ENCODE measurements at places on chromosomes 6 and 20.

- peak; percentile 40 for DNase-seq
Measured at GRCh38 chr6:89353118-89353556, 615 bp upstream of the UBE2J1 start.

GRCh38 chr6:5143634-5144311 lies 58.6 kb downstream of the PPP1R3G start:
- DNase-seq: peak; percentile 94

- DNase-seq: no peak
Measured at GRCh38 chr6:166417285-166417691, 34.5 kb upstream of the MPC1 start.

GRCh38 chr6:11615214-11615602 lies 77.7 kb downstream of the TMEM170B start:
- DNase-seq: no peak

- DNase-seq: no peak
Measured at GRCh38 chr6:117545161-117545595, 57.1 kb downstream of the GOPC start.

GRCh38 chr6:68649669-68650068 lies 14.6 kb downstream of the ADGRB3 start:
- DNase-seq: no peak

DNA sequence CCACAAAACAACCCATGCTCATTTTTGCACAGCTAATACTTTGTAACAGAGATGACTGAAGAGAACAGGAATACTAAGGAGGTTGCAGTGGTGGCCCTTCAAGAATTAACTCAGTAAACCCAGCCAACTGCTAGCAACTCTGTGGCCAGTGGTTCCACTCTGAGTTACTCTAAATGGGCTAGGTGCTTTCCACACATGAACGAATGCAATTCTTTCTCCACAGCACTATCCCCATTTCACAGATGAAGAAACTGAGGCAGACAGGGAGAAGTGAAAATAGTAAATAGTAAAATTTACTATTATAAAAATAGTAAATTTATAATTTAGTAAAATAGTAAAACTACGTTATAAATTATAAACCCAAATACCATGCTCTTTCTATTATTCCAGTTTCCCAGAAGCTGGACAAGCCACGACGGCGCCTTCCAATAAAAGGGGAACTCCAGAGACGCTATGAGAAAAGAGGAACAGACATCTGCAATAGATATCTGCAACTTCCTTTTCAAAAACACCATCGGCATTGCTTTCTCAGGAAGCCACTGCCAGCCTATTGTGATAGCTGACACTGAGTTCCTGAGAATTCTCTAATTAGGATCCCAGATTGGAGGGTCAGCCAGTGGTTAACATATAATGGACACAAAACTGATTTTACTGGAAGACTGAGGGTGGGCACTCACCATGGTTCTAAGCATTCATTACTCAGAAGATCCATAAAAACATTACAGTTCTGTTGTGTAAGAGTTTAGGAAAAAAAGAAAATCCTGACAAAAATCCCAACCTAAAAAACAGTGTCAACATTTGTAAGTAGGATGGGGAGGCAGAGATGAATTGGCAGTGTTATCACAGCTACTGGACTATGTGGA lies 16.2 kb downstream of the FKBP1A start:
- DNase-seq: no peak

- peak; percentile 64 for DNase-seq
Measured at GRCh38 chr6:27864906-27865849, 47.0 kb downstream of the OR2B2 start.

DNA sequence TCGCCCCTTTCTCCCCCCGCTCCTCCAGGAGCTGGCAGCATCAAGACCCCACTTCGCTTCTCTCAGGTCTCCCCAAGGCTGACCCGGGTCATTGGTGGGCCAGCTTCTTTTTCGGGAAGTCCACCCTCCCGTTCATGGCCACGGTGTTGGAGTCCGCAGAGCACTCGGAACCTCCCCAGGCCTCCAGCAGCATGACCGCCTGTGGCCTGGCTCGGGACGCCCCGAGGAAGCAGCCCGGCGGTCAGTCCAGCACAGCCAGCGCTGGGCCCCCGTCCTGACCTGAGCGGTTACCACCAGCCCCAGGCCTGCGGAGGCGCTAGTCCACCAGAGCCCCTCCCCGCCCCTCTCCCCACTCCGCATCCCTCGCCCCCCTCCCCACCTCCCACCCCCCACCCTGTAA lies 1.0 kb downstream of the PPDPF start:
- DNase-seq: peak; percentile 47

DNA sequence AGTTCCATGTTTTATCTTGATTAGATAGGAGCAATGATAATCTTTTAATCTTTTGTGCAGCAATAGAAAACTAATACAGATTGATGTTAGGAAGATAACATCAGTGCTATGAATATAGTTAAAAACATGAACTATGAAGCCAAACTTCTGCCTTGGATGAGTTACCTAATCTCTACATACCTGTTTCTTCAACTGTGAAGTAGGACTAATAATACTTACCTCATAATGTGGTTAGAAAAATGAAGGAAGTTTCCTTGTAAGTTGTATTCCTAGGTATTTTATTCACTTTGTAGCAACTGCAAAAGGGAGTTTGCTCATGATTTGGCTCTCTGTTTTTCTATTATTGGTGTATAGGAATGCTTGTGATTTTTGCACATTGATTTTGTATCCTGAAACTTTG lies 111.9 kb downstream of the FRK start:
- DNase-seq: no peak

- DNase-seq: no peak
Measured at GRCh38 chr6:50025258-50025657, 3.5 kb upstream of the DEFB110 start.

- peak; percentile 74 for DNase-seq
Measured at GRCh38 chr6:107491760-107492660, 2.1 kb downstream of the SOBP start.

GRCh38 chr20:49344975-49345374 lies 67.1 kb upstream of the ZNFX1 start:
- DNase-seq: peak; percentile 63

GRCh38 chr6:127332383-127332961 lies 10.9 kb downstream of the ECHDC1 start:
- no peak for DNase-seq

GRCh38 chr20:46875059-46875458 lies 19.6 kb upstream of the EYA2 start:
- no peak for DNase-seq

DNA sequence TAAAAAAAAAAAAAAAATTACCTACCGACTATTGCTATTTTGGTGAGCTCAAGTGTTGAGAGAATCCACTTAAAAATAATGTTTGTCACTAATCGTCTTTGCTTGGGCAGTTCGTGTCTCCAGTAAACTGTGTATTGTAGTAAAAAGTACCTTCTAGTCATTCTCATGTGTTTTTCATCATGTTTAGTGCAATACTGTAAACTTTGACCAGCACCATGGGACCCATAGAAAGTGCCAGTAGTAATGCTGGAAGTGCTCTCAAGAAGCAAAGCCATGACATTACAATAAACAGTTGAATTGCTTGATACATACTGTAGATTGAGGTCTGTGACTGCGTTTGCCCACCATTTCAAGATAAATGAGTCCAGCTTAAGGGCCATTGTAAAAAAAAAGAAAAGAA lies 395.2 kb downstream of the BCKDHB start:
- no peak for DNase-seq

GRCh38 chr6:43196337-43196736 lies 14.3 kb downstream of the CUL9 start:
- no peak for DNase-seq

DNA sequence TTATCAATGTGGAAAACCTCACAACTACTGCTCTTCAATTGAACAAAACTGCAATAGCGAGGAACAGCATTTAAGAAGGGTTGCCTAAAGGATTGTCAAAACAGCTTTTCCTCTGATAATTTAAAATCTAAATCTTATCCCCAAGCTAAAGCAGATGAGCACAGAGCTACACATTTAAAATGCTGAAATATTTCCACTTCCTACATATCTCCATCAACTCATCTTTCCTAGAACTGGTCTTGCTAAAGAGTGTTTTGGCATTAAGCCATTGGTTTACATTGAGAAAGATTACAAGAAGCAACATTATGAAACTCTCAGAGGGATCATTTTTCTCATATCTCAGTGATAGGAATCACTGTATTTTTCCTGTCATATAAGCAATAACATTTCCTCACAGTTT lies 3.6 kb downstream of the OR10C1 start:
- DNase-seq: no peak

- DNase-seq: no peak
Measured at GRCh38 chr6:24472181-24472580, 17.2 kb downstream of the GPLD1 start.

DNA sequence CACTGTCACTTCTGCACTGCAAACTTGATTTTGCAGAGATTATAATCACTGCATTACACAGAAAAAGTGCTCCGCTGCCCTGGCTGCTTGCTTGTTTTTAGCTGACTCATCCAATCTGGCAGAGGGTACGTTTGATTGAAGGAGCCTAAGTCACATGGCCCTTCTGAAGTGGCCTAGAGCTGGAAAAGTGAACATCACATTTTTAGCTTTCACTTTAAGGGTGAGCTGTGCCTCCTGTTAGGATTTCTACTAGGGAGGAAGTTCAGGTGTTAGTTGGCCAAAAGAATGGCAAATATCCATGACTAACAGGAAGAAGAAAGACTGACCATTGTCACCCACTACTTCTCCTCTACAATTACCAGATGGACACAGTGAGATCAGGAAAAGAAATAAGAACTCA lies 889.1 kb upstream of the MAP3K7 start:
- no peak for DNase-seq

DNA sequence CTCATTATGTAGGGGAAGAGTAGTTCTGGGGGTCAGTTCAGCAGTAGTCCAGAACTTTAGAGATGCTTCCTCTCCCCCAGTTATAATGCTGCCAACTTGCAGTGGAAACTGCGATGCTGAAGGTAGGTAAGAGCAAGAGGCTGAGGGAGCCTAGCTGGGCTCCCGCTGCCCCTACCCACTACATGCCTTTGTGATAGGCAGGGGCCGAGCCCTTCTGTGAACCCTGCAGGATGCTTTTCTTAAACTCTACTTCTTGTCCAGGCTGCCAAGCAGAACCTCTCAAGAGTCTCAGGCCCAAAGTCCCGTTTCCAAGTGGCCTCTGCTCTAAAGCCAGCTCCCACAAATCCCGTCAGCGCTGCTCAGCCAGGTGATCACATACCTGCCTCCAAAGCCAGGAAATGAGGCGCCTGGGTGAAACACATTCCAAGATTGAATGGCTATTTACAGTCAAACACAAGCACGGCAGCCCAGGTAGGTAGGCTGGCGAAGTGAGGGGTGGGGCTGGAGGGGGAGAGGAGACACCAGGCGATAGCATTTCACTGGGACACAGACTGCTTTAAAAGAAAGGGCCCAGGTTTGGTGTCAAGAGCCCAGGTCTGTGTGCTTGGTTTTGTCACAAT lies 150.7 kb downstream of the CD24 start:
- no peak for DNase-seq

DNA sequence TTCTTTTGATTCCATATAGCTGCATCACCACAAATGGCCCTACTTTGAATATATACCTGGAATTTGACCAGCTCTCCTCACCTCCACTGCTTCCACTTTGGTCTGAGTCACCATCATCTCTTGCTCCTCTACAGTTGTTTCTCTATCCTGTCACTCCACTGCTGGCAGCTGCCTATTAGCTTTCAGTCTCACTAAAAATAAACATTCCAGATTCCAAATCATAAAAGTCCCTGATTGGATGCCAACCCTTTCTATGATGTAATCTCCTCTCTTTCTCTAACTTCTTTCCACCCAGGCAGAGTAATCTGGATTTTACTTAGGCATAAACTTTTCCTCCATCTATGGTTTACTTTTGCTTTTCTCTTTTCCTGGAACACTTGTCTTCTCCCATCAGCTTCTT lies 49.1 kb downstream of the RFPL4B start:
- no peak for DNase-seq

All from left ventricle myocardium superior (tissue), 1 donor.